ENCODE measurements at places on chromosomes 6 and 20.

DNA sequence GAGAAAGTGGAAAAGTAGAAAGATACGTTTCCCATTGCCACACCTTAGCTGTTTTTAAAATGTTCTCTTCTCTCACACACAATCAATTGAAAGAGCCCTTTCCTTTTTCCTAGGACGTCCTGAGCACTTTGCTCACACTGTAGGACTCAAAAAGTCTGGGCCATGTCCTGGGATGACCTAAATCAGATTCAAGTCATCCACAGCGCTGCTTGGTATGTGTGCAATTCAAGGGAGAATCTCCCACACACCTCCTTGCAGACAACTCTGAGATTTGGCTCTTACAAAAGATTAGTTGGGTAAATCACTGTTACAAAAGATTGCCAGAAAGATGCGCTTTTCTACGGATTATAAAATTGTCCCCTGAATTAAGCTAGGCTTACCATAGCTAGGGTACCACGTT is 130.1 kb downstream of the RNASET2 start:
- DNase-seq: no peak

GRCh38 chr6:47633141-47633540 is 65.2 kb upstream of the ADGRF4 start:
- DNase-seq: no peak

- DNase-seq: no peak
These were observed 38.2 kb downstream of the SPDEF start for GRCh38 chr6:34517966-34518365.

DNA sequence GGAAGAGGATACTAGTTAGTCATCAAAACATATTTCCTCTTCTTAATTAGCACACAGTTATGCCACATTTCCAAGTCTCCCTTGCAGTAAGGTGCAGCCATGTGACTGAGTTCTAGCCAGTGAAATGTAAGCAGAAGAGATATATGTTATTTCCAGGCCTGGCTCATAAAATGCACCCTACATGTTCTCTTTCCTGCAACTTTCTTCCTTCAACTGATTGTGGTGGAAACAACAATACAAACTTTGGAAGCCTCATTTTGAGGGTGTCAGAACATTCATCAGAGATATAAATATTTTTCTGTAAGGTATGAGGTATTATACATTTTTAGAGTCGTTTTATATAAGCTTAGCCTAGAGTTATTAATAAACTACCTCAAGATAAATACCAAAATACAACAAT is 110.9 kb upstream of the PDE7B start:
- no peak for DNase-seq

DNA sequence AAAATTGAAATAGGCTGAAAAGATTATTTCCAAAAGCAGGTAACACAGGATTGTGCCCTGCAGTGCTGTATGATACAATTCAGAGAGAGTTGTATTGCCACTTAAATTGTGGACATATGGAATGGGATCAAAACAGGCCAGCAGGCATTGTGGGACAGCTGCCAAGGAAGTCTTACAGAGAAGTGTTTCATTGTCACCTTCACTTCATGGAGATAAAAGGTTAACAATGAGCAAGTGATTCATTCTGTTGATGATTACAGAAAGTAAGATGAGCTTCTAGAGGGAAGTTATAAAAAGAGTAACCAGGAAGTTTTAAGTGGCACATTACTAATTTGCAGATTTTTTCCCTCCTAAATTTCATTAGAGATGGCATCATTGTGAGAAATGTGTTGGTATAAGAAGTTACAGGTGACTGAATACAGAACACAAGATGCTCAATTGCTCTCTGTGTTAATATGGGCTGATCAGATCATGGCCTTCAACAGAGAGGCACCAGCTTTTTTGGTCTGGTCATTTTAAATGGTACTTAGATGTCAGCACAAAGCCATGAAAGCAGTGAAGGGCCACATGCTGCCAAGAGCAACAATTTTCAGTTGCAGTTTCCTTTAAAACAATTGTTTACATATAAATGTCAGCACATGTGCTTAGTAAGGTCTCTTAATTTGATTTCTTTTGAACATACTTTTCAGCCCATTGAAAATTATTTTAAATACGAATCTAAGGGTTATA is 402.5 kb upstream of the FKBP1C start:
- no peak for DNase-seq

DNA sequence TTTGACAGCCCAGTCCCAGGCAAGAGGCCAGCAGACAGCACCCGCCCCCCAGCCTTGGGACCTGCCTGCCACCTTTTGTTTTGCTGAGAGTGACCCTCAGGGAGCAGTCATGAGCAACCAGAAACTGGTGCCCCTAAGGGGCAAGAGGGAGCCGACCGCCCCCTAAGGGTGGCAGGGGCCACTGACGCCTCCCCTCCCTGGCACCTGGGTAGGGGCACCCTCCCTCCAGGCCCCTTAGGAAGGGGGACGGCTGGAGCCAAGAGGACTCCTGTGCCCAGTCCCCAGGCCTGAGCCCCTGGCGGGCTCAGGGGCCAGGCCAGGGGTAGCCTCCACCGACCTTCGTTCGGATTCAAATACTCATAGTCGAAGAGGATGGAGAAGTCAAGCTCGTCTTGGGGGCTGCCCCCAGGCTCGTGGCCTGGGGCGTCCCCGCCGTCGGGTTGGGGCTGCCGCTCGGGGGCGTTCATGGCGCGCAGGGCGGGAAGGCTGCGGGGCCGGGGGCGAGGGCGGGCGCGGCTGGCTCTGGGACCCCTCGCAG is 417 bp downstream of the NFATC2 start:
- peak; percentile 60 for DNase-seq

GRCh38 chr6:35790683-35791082 is 6.4 kb downstream of the CLPS start:
- DNase-seq: no peak

GRCh38 chr6:5995949-5996713 is 10.6 kb downstream of the NRN1 start:
- no peak for DNase-seq

- no peak for DNase-seq
These were observed 11.0 kb downstream of the TTBK1 start for GRCh38 chr6:43254138-43254817.

DNA sequence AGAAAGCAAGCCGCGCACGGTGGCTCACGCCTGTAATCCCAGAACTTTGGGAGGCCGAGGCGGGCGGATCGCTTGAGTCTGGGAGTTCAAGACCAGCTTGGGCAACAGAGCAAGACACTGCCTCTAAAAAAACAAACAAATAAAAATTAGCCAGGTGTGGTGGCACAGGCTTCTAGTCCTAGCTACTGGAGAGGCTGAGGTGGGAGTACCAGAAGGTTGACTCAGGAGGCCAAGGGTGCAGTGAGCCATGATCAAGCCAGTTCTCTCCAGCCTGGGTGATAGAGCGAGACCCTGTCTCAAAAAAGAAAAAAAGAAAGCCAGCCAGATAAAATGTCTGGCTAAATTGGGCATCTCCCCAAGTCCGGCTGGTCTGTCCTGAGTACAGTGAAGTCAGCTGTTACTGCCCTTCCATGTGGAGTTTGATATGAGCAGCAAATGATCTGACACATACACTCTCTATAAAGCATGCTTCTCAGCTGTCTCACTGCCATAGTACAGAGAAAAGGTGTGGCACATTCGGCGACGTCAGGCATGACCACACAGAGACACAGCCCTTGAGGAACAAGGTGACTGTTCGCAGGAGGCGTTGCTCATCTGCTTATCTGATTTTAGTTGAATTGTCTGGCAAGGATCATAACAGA is 13.0 kb downstream of the CD83 start:
- no peak for DNase-seq

DNA sequence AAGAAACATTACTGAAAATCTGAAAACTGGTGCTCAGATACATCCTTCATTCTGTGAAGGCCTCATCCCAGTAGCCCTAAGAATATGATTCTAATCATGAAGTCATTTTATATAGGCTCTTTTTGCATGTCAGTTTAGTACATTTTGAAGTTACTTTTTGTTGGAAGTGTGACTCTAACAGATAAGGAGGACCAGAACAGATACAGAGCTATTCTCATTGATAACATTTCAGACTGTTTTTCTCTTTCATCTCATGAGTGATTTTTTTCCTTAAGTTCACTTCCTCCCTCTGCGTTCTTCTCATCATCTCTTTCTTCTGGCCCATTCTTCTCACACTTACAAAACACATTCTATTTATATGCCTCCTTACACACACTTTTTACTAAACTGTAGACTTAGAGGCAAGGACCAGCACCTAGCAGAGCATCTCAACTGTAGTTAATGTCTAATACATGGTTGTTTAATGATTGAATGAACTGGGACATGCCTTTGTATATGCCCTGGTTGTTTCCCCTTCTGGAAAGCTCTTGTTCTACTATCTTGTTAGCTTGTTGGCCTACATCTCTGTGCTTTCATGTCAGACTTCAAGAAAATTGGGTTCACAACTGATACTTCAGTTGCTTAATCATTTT is 8.7 kb downstream of the CTNNBL1 start:
- DNase-seq: no peak

DNA sequence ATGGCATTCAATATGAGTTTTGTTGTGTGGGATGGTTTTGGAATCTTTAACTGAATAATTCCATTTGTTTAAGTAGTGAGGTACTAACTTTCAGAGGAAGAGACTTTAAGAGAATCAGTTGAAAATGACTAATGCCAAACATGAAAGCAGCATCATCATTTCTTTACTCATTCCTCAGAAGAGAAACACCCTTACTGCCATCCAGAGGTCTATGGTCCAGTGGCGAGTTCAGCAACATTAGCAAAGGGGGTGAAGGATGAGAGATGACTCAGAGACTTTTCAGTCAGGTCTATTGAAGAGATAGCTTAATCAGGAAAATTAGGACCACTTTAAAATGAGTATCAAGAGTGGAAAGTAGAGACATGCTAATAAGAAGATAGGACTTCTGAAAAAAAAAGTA is 118.8 kb downstream of the COL19A1 start:
- DNase-seq: no peak

GRCh38 chr6:10019851-10020250 is 395.0 kb downstream of the TFAP2A start:
- no peak for DNase-seq

DNA sequence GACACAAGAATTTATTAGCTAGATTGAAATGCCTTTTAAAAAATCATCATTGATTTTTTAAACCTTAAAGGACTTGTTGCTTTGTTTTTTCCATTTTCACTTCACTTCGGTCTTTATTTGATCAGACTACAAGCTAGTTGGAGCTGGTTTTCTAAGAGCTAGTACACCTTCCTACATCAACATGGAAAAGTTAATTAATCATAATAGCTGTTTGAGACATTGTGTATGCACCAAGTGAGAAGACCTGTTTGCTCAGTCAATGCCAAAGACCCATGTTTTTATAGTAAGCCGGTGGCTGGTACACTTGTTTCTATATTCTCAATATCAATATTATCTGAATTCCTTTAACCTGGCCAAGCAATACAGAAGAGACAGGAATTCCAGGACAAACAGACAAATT is 310.2 kb upstream of the SGK1 start:
- no peak for DNase-seq

Measured in CD4-positive, alpha-beta T cell treated with Interleukin-15 for 4 hours (primary cell).